Stimulated activated CD8-positive, alpha-beta memory T cell treated with anti-CD3 and anti-CD28 coated beads, Interleukin-15, amount 100 ng/mL, for 24 hours (primary cell): ENCODE measurements at places on chromosomes 12 and 14.

DNA sequence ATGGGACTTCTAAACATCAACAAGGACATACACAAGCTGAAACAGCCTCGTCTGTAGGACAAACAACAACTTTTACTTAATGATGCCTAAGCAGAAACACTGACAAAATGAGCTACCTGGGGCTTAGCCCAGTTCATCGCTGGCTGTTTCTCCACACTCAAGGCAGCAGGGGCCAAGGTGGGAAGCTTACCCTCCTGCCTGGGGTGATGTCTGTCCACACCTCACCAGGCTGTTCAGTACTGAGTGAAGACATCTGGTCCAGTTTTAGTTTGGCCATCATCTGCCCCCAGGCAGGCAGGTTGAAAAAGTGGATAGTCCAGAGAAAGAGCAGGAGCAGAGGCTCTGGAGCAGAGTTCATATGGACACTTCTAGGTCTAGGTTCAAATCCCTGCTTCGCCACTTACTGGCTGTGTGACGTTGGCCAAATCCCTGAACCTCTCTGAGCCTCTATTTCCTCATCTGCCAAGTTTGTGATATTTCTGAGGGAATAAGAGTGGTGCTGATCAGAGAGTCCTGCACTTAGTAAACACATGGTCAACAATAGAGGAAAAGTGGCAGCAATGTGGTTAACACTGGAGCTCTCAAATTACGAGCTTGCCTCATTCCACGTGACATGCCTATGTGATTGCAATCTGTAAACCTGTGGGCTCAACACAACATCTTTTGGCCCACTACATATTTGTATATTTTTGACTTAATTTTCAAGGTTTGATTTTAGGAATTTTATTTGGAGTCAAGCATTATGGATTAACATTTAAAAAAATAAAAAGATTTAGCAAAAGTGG, 720.1 kb upstream of the TMEM132C start:
- no peak for DNase-seq

DNA sequence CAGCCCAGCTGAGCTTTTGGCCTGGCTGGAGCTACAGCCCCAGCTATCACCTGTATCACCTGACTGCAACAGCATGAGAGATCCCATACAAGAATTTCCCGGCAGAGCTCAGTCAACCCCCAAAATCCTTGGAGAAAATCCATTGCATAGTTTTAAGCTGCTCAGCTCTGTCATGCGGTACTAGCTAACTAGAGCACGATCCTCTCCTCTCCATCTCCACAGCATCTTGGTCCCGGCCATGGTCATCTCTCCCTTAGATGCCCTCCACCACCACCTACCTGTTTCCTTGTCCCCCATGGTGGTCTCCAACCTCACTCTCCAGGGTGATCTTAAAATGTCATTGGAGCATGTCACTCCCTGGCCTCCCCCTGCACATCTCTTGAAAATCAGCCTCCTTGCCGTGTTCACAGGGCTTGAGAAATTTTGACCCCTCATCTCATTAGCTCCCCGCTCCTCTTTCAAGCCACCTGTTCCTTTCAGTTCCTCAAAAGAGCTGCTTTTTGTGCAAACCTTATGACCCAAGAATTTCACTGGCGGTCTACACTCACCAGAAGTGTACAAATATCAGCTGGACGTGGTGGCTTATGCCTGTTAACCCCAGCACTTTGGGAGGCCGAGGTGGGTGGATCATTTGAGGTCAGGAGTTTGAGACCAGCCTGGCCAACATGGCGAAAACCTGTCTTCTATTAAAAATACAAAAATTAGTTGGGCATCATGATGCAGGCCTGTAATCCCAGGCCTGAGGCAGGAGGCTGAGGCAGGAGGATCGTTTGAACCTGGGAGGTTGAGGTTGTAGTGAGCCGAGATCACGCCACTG, 8.1 kb upstream of the CLMN start:
- no peak for DNase-seq

GRCh38 chr12:1448336-1448735, 146.0 kb downstream of the FBXL14 start:
- DNase-seq = no peak

DNA sequence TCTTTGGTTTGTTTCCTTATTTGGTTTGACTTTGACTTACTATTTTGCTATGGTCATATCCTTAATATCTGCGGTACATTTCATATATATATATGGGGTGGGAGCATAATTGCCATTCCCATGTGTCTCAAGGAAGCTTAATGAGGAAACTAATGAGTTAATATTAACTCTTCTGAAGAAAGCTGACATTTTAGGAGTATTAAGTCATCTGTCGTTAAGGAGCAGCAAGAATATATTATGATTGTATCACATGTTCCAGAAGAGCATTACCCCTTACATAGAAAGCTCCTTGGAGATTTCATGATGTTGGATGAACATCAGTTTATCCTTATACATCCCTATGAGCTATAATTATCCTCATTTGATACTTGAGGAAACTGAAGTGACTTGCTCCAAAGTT, 15.6 kb downstream of the DYRK2 start:
- DNase-seq = no peak

GRCh38 chr12:88202500-88202899, 60.4 kb downstream of the TMTC3 start:
- no peak for DNase-seq

DNA sequence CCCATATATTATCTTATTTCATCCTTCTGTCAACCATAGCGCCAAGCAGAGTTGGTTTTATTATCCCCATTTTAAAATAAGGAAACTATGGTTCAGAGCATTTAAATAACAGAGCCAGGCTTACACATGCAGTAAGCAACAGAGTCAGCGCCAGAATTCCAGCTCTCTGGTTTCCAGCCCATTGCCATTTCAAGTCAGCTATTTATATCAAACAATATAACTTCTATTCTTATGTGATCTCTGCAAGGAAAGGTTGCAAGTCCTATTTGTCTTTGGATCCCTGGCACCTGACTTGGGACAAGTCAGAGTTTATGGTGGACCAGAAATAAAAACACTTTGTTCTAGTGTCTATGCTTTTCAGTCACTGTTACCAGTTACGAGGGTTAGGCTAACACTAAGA, 174.1 kb upstream of the EEA1 start:
- no peak for DNase-seq

GRCh38 chr12:76952995-76953394, 74.2 kb upstream of the CSRP2 start:
- no peak for DNase-seq

- no peak for DNase-seq
Observed at GRCh38 chr14:67704484-67705089, 2.9 kb downstream of the RDH12 start.

- no peak for DNase-seq
Observed at GRCh38 chr12:128819293-128820144, 4.2 kb downstream of the SLC15A4 start.

DNA sequence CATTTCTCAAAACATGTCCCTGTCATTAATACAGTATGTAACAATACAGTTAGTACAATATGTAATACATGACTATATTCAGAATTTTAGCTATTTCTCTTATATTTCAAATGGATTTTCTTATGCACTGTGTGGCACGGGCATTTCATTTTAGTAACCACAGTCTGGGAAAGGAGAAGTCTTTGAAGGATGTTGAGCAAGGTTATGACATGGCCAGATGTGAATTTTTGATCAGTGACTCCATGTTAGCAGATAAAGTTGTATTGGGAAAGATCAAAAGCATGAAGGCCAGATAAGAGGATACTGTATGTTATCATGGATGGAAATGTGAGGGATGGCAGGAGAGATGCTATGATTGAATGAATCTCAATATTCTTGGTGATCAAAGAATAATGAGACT, 285.2 kb downstream of the NAV3 start:
- no peak for DNase-seq

- no peak for DNase-seq
Observed at GRCh38 chr14:60204104-60204842, 39.1 kb upstream of the DHRS7 start.
